ENCODE measurements at places on chromosomes 7 and 10.

DNA sequence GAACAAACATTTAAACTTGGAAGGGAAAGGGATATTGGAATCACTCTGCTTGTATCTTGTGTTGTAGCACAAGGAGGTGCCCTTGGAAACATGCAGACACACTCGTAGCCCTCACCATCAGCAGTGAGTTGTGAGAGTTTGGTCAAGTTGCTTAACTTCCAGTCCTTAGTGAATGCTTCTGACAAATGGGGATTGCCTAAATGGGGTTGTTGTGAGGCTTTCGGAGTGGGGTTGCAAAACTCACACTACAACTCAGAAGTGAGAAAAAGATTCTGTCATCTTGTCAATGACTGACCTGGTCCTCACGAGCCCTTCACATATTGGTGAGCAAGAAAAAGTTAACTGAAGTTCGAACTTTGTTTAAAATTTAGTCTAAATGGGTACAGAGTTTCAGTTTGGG is 29.0 kb upstream of the GSDME start:
- DNase-seq = no peak

DNA sequence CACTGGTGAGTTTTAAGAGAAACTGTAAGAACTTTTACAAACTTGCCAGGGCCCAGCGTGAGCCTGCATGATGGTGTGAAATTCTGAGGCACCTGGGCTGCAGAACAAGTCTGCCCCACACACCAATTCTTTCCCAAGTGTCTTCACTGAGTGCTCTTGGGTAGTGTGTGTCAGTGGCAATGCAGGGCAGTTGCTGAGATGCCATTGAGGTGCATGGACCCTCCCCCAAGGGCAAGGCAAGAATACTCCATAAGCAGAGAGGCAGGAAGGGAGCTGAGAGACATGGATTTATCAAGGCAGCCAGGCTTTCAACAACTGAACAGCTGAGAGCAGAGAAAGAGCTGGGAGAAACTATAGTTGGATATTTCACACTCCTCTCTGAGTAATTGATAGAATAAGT is 801.2 kb downstream of the GRID1 start:
- DNase-seq = no peak

DNA sequence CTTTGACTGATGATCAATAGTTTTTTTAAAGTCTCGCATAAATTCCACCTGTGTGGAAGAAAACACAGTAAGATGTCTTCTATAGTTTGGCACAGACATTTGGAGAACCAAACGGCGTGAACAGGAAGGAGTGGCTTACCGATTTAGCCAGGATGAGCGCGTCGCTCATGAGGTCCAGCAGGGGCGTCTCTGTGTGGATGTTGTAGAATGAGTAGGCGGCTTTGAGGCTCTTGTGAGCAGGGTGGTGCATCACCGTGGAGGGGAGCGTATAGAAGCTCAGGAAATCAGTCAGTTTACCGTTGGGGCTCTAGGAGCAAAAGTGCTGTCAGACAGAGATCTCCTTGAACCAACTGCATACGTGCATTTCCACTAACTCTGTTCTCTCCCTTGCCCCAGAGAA is 15.5 kb downstream of the RPP38 start:
- DNase-seq = no peak

DNA sequence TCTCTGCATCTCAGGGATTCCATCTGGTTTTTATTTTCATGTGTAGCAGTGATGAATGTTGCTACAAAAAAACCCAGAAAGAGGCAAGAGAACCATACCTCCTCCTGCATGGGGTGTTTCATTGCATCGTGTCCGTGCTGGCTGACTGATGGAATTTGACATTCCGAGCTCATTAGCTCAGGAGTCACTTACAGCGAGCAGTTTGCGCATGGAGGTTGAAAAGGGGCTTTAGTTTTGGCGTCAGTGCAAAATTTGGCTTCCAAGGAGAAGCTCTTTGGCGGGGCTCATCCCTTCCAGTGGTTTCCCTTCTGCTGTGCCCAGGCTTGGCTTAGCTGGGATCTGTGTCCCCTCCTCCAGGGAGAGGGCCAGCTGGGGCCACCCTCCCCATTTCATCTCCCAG is 25.8 kb downstream of the EMX2 start:
- DNase-seq = no peak

DNA sequence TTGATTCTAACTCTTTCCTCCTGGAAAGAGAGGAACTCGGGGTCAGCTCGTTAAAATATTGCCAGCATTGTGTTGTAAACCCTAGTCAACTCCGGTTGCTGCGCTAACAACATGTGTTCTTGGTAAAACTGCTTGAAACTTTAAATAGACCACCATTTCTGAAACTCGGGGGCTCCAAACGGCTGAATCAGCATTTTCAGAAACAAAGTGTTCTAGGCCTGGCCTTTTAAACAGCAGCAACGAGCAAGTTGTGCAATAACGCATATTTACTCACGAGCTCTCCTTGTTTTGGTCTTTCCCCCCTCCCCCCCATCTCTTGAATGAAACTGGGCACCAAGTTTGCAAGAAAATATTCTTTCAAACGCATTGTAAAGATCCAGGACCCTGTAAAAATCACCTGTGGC is 9.2 kb upstream of the GRB10 start:
- DNase-seq = no peak

GRCh38 chr10:116312548-116312947 is 11.7 kb upstream of the CCDC172 start:
- DNase-seq = no peak

DNA sequence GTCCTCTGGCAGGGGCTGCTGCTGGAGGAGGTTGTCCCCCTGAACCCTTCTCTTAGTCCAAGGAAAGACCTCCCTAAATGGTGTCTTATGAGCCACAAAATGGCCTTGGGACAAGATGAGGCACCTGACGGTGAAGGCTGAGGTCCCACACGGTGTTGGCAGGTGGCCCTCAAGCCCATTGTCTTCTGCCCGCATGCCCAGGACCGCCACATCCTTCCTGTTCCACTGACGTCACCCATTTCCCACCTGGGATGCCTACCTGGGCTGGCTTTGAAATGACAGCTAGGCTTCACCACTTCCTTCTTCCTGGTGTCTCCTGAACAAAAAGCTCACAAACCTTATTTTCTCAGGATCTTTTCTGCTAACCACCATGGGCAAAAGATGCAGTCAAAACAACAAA is 2.1 kb upstream of the DMBT1 start:
- DNase-seq = no peak

Data from activated T-cell treated with anti-CD3 and anti-CD28 coated beads, Interleukin-2, amount 50 U/mL, for 1 hour (primary cell).